ENCODE measurements at places on chromosomes 1 and 21.

DNA sequence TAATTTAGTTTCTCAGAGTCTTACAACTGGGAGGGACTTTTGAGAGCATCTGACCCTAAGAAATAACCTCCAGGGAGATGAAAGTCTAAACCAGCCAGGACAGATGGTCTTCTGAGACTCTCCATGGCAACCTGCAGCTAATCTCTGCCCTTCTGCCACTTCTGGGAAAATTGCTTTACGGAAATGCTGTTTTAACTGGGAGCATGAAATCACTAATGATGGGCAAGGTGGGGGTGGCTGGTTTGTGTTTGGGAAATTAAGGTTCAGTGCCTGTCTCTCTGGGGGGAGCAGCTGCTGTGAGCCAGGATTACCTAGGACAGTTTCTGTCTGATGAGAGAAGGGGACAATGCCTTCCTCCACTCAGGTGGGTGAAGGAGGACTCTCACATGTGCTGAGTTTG is 33.2 kb downstream of the ROR1 start:
- no peak for DNase-seq

GRCh38 chr1:213982289-213982671 is 5.5 kb upstream of the PROX1 start:
- DNase-seq: no peak

DNA sequence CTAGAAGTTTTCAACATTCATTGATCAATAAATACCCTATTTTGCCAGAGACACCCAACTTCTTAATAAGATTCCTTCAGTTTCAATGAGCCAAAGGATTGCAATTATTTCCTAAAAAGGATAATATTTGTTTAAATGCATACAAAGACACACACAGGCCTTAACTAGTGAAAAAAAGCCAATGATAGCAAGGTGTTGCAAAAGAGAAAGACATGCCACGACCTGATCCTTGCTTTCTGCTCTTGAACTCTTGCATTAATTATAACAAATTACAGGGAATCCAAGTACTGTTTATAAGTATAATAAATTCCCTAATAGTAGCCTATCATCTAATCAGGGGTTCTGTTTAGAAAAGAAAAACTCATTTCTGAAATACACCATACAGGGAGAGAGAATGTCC is 131.1 kb downstream of the PTPN14 start:
- no peak for DNase-seq

DNA sequence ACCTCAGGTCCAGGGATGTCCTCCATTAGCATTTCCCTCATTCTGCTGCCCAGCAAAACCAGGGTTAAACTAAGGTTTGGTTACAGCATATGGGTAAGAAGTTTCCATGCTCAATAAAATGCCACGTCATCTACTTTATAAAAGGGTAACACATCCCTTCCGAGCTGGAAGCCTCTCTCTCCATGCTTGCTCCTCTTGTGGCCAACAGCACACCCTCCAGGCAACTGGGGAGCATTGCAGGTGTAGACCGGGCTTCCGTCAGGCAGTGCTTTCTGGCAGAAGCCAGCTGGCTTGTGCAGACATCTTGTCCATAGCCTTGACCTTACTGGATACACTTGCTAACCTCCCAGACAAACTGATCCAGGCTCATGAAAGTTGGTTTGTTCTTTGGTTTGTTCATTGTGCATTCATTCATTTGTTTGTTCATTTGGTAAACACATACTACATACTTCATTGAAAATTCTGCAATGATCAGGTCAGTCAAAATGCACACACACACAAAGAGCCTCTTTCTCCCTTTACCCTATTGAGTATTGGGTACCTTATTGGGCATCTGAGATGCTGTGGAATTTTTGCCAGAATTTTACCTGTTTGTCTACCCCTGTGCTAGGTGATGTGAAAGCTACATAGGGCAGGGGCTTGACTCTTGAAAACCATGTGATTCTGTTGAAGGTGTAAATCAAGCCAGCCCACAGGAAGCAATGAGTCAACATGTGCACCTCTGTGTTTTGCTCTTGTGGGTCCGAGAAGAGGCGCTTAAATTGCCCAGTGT is 422.8 kb downstream of the CAMTA1 start:
- peak; percentile 30 for DNase-seq

- no peak for DNase-seq
These were observed 154.3 kb upstream of the ZNF648 start for GRCh38 chr1:182215764-182216163.

- DNase-seq: peak; percentile 19
These were observed 1.5 kb downstream of the LRRC8D start for GRCh38 chr1:89822109-89822962.

DNA sequence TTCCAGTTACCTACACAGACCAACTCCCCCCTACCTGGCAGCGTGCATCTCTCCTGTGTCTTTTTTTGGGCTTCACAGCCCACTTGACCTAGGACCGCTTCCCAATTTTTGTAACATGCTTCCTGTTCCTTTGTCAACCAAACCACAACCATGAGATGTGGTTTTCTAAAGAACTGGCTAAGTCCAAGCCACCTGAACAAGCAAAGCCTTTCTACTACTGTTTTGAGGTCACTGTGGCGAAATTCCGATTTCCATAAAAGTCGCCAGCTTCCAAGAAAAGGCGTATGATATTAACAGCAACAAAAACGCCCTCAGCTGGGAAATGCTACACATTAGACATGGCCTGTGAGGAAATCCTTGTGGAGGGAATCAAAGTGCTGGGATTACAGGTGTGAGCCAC is 12.7 kb upstream of the AK2 start:
- DNase-seq: no peak

DNA sequence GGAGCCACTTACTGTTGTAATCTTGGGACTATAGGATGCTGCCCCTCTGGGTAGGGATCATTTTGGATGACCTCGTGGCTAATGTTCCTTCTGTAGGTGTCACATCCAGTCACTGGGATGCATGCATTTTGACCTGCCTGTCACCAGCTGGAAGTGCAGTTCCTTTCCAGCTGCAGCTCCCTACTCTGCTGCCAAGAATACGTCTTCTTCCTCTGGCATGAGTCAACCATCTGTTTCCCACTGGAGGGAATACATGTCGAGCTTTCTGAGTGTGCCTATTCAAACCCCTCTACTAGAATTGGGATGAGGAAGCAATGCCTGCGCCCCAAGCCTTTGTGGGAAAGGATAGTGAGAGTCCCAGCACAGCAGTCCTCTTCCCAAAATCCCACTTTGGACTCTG is 415.5 kb upstream of the ADAMTS5 start:
- DNase-seq: no peak

DNA sequence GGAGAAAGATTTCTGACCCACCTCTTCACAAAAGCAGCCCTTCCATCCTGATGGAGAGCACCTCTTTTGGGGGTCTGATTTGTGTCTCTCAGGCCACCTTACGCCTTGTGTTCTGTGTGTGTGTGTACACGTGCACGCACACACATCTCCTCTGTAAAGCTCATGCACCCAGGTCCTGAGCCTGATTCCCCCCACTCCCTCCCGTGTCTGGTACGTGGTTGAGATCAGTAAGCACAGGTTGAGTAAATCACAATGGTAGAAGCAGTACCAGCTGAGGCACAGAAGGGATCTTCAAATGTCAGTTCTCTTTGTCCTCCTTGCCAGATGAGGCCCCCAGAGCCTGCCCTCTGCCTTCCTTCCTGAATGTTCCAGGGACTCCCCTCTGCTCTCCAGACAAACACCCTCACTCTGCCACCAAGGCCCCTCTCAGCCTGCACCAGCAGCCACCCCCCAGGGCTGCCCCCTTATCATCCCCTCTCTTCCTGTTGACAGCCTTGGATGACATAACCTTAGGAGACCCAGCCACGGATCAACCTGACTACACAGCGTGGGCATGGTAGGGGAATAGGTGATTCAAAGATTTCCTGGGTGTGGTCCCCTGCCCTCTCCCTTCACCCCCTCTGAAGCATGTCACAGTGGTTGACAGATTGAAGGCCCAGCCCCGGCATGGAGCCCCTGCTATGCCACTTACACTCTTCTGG is 112.8 kb downstream of the HIVEP3 start:
- DNase-seq: no peak

GRCh38 chr1:113094506-113094905 is 21.5 kb downstream of the LRIG2 start:
- no peak for DNase-seq

DNA sequence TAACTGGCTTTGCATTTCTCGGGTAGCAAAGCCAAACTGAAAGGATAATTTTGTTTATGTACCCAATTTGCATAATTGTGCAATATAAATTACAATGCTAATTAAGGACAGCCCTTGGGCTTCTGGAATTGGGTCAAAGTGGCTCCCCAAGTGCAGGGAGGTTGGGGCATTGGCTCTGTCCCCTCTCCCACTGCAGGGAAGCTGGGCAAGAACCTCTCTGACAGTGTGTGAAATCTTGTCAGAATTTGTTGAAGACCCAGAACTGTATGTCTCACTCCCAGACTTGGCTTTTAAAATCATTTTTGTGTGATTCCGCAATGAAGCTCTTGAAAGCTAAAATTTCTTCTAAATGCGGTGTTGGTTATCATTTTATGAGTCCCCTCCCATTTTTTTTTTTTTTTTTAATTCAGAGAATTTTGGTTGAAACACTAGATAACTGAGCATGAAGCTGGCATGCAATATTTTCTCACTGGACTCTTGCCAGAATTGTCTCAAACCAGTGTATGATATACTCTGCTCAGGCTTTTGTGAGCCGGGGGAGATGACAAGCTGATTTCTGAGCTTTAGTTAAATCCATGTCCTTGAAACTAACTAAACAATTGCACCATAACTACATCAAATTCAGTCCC is 878.9 kb upstream of the CXADR start:
- no peak for DNase-seq

DNA sequence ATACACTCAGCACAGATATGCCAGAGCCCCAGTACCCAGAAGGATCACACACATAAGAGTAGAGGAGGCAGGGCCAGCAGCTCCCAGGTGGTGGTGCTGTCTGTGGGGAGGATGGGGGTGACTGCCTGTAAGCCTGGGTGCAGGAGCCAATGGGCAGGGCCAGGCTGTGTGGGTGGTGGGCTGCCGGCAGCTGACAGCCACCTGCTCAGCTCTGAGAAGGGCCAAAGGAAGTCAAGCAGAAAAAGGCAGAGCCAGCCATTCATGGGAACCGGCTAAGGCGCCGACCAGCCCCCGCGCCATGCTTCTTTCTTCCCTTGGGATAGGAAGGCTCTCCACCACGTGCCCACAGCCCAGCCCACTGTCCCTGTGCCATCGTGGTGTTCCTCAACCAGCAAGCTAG is 14.1 kb downstream of the PIK3C2B start:
- no peak for DNase-seq

DNA sequence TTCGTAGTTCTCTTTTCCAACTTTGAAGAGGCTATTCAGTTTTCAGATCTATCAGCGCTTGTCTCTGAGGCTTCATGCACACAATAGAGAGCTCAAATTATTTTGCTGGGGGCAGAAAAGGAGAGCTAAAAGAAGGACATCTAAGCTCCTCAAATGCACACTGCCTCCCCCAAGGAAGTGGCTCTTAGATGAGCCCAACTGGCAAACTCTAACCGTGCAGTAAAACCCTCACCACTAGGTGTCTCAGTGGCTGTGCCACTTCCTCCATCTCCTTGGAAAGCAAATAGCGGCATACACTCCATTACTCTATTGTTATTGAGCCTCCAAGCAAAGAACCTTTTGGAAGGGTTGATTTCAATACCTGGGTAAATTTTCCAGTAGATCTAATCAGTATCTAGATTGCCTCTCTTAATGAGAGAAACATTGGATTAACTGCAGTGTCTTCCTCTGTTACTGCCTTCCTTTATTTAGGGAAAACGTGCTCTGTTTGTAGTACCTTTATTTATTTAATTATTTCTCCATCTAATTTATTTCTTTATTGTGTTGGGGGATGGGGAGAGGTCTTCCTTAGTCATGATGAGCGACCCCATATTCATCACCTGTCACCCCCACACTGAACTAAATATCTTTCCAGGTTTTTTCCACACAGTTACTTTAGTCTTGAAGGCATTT is 9.2 kb upstream of the SFPQ start:
- DNase-seq: peak; percentile 83

- DNase-seq: no peak
These were observed 347.8 kb downstream of the HHAT start for GRCh38 chr1:210676539-210676938.

- no peak for DNase-seq
These were observed 169.4 kb downstream of the ASTN1 start for GRCh38 chr1:176994931-176995596.

GRCh38 chr1:47757226-47757975 is 239.8 kb downstream of the TRABD2B start:
- DNase-seq: no peak

DNA sequence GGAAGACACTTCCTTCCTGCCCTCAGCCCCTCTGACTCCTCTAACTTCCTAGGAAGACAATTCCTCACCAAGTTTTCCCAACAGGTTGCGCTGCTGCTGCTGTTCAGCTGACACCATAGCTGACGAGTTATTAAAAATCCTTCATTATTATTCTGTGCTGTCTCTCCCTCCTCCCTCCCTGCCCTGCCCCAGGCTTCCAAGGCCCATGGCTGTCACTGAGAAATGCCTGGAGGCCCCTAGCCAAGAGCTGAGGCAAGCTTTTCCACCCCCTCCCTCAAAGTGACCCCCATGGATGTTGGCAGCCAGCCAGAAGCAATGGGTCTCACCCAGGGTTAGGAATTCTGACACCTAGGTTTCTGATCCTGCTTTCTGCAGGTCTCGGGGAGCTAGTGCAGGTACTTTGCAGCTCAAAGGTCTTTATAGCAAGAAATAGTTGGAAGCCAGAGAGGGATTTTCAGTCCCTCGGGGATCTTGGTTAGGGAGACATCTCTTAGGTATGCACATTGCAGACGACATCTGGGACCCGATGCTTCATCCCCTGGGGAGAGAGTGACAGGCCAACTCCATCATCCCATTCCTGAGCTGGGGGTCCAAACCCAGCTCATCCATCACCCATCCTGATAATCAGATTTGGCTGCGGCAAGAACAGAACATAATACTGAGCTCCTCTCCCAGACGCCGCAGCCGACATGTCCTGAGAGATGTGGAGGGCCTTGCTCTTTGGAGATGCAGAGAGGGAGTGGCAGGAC is 65.0 kb downstream of the KIRREL1 start:
- DNase-seq: no peak

- DNase-seq: peak; percentile 84
These were observed 16.4 kb upstream of the CGN start for GRCh38 chr1:151494741-151495281.

- DNase-seq: no peak
These were observed 1115.1 kb downstream of the PLA2G4A start for GRCh38 chr1:187943606-187944403.

- DNase-seq: no peak
These were observed 12.9 kb upstream of the THRAP3 start for GRCh38 chr1:36211307-36211706.

- DNase-seq: no peak
These were observed 234.4 kb downstream of the PTPRU start for GRCh38 chr1:29470788-29471119.

GRCh38 chr1:92091625-92092024 is 11.5 kb downstream of the BTBD8 start:
- no peak for DNase-seq

Data from small intestine (tissue), 16 donors.